ENCODE measurements at places on chromosomes 13 and 19.

DNA sequence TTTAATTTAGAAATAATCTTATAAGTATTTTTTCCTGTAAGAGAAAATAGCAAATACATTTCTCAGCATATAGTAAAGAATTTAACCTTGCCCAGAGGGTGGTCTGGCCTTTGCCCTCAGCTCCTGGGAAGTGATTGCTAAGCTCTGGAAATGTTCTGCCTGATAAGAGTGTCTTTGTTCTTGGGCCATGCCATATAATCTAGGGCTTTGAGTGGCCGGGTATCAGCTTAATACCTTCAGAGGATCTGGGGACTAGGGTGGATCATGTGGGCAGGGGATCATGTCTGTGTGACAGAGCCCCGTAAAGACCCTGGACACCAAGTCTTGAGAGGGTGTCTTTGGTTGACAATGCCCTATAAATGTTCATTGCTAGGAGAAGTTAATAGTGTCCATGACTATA lies 1032.4 kb upstream of the MIR17HG start:
- DNase-seq, result no peak
- H3K27ac ChIP-seq, result no peak overlapping the region
- no peaks in the 10 kb centered on the region for H3K36me3 ChIP-seq
- no peak overlapping the region for H3K4me3 ChIP-seq
- H3K27me3 ChIP-seq, result no peaks in the 10 kb centered on the region

GRCh38 chr19:41697198-41697855 lies 9.3 kb upstream of the CEACAM7 start:
- peaks cover 2% of the 10 kb centered on the region for H3K36me3 ChIP-seq
- H3K27ac ChIP-seq, result no peak overlapping the region
- DNase-seq, result no peak
- H3K4me1 ChIP-seq, result no peaks in the 10 kb centered on the region
- peaks cover 96% of the 10 kb centered on the region for H3K27me3 ChIP-seq
- H3K4me3 ChIP-seq, result no peak overlapping the region

GRCh38 chr19:54345938-54346386 lies 7.0 kb upstream of the LILRA4 start:
- no peak for DNase-seq
- peaks cover 52% of the 10 kb centered on the region for H3K27me3 ChIP-seq

DNA sequence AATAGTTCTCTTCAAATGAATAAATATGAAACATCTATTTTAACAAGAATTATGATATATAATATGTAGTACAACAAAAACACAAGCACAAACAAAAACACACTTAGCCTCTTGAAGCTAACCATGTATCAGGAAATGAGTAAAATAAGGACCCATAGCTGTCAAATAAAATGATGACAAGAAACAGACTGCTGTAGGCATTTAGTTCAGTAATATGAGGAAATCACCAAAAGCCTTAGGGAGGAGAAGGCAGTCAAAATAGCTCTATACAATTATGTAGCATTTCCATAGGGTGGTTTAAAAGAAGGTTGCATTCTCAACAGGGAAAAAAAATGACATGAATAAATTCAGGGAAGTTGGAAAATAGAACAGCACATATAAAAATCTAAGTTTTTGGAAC lies 163.4 kb downstream of the PCDH20 start:
- no peak overlapping the region for H3K4me3 ChIP-seq
- H3K36me3 ChIP-seq, result no peaks in the 10 kb centered on the region
- DNase-seq, result no peak
- no peaks in the 10 kb centered on the region for H3K27me3 ChIP-seq

- DNase-seq, result no peak
- peaks cover 29% of the 10 kb centered on the region for H3K4me1 ChIP-seq
- H3K4me3 ChIP-seq, result no peak overlapping the region
- peaks cover 31% of the 10 kb centered on the region for H3K36me3 ChIP-seq
- H3K27me3 ChIP-seq, result no peaks in the 10 kb centered on the region
These were observed 5.5 kb downstream of the DPP9 start for GRCh38 chr19:4717966-4718701.

DNA sequence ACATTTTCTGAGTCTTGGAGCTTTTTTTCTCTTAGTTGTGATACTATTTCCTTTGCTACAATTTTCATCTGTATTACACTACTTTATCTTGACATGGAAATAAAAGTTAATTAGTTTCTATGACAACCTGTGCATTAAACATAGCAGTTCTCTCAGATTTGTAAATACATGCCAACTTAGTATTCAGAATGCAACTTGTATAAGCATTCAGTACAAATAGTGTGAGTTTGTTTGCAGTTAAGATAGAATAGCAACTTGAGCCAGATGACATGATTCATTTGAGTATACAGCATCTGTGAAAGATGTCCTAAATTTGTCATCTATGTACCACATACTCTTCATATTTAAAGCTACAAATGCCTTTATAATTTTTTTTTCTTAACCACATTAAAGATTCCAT lies 98.1 kb downstream of the DACH1 start:
- no peak overlapping the region for H3K27ac ChIP-seq
- no peak for DNase-seq
- H3K4me3 ChIP-seq, result no peak overlapping the region
- no peaks in the 10 kb centered on the region for H3K4me1 ChIP-seq
- H3K27me3 ChIP-seq, result no peaks in the 10 kb centered on the region
- H3K36me3 ChIP-seq, result no peaks in the 10 kb centered on the region

DNA sequence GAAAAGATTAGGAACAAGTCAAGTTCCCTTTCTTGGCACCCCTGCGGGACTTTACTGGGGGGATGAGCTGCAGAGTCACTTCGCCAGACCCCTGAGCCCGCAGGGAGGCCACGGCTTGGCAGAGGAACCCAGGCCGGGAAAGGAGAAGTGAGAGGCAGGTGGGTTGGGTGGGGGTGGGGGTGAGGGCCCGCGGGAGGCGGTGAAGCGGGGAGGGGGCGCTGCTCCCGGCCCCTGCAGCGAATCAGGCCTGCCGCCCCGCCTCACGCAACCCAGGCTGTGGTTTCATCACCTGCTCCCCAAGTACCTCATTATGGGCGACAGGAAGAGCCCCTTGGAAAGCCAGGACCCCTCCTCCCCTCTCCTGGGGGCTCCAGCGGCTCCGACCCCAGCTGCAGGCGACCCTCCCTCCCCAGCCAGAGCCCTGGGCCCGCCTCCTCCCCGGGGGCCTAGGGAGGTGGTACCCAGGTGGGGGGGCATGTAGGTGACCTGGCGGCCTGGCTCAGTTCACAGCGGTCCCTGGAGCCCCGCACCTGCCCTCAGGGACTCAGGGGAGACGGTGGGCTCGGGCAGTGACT lies 9.5 kb downstream of the MEF2B start:
- H3K27me3 ChIP-seq, result no peaks in the 10 kb centered on the region
- H3K27ac ChIP-seq, result no peak overlapping the region
- no peak overlapping the region for H3K4me3 ChIP-seq

- H3K4me1 ChIP-seq, result peaks cover 53% of the 10 kb centered on the region
- no peak overlapping the region for H3K27ac ChIP-seq
- no peak for DNase-seq
- no peaks in the 10 kb centered on the region for H3K27me3 ChIP-seq
- H3K36me3 ChIP-seq, result peaks cover 6% of the 10 kb centered on the region
These were observed 87.6 kb downstream of the ARHGEF7 start for GRCh38 chr13:111202745-111203144.

- H3K4me3 ChIP-seq, result no peak overlapping the region
- no peak for DNase-seq
- peaks cover 9% of the 10 kb centered on the region for H3K36me3 ChIP-seq
- no peak overlapping the region for H3K27ac ChIP-seq
- no peaks in the 10 kb centered on the region for H3K4me1 ChIP-seq
These were observed 42.0 kb downstream of the CYSLTR2 start for GRCh38 chr13:48695776-48696175.

GRCh38 chr19:18502638-18503294 lies 19.1 kb downstream of the ELL start:
- no peaks in the 10 kb centered on the region for H3K27me3 ChIP-seq
- H3K27ac ChIP-seq, result peak overlapping the region; percentile 75
- H3K4me1 ChIP-seq, result peaks cover 90% of the 10 kb centered on the region
- peak overlapping the region; percentile 52 for H3K4me3 ChIP-seq

DNA sequence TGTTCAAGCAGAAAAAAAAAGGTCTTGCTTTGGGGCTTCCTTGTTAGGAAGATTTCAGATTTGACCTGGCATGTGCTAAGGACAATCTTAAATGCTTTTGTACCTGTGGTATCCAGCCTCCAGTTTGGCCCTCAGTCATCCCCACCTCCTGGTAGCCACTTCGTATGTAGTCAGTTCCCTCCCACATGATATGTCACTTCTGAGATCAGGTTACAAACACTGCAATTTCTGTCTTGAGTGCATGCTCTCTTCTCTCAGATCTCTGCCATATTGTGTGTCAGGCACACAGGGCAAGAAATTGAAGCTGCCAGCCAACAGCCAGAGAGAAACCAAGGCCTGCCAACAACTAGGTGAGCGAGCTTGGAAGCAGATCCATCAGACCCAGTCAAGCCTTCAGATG lies 60.3 kb upstream of the STARD13 start:
- no peak for DNase-seq
- H3K27me3 ChIP-seq, result peaks cover 30% of the 10 kb centered on the region
- no peak overlapping the region for H3K27ac ChIP-seq
- no peaks in the 10 kb centered on the region for H3K4me1 ChIP-seq
- H3K4me3 ChIP-seq, result no peak overlapping the region

- no peaks in the 10 kb centered on the region for H3K4me1 ChIP-seq
- no peaks in the 10 kb centered on the region for H3K27me3 ChIP-seq
- DNase-seq, result no peak
- no peak overlapping the region for H3K27ac ChIP-seq
These were observed 31.2 kb downstream of the DLEU7 start for GRCh38 chr13:50812242-50812641.

DNA sequence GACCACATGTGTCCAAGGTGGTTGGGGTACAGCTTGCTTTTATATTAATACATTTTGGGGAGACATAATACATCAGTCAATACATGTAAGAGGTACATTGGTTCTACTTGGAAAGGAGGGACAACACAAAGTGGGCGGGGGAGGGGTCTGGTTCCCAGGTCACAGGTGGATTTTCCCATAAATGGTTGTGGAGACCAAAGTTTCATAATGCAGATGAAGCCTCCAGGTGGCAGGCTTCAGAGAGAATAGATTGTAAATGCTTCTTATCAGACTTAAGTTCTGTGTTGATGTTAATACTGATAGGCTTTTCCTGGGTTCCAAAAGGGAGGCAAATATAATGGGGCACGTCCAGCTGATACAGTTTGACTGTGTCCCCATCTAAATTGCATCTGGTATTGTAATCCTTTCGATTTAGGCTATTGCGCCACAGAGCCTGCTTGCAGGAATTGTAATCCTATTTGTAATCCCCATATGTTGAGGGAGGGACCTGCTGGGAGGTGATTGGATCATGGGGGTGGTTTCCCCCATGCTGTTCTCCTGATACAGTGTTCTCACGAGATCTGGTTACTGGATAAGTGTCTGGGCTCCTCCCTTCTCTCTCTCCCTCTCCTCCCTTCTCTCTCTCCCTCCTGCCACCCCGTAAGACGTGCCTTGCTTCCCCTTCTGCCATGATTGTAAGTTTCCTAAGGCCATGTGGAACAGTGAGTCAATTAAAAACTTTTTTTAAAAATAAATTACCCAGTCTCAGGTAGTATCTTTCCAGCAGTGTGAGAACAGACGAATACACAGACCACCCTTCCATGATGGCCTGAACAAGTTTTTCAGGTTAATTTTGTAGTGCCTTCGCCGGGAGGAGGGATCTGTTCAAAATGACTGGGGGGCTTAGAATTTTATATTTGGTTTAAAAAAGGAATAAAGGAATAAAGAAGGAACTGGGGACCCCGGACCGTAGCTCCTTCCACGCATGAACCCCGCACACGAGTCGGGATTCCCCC lies 44.9 kb downstream of the ZNF823 start:
- H3K4me1 ChIP-seq, result peaks cover 13% of the 10 kb centered on the region
- no peak for DNase-seq
- peak overlapping the region; percentile 82 for H3K4me3 ChIP-seq
- H3K27me3 ChIP-seq, result peaks cover 57% of the 10 kb centered on the region
- H3K27ac ChIP-seq, result no peak overlapping the region

- DNase-seq, result no peak
- no peaks in the 10 kb centered on the region for H3K4me1 ChIP-seq
- H3K4me3 ChIP-seq, result no peak overlapping the region
- H3K27me3 ChIP-seq, result no peaks in the 10 kb centered on the region
These were observed 136.5 kb downstream of the RNF17 start for GRCh38 chr13:24900507-24900906.

GRCh38 chr13:43273362-43273761 lies 250.0 kb downstream of the DNAJC15 start:
- H3K27me3 ChIP-seq, result peaks cover 28% of the 10 kb centered on the region
- no peak for DNase-seq
- H3K27ac ChIP-seq, result no peak overlapping the region
- H3K4me3 ChIP-seq, result no peak overlapping the region
- H3K36me3 ChIP-seq, result no peaks in the 10 kb centered on the region

DNA sequence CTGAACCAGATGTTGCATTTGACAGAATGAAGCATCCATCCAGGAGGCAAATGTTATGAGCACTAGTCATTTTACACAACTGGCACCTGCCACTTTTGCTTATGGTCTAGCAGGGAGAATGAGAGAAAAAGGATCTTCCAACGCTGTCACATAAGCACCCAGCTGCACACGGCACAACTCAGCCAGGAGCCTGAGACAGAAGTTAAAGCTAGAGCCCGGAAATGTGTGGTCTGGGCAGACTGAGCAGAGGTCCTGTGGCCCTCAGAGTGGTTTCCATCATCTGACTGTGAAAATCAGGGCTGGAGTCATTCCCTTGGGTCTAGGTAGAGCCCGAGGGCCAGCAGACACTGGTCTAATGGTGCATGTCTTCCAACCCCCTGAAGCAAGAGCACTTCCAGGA lies 78.4 kb upstream of the XPO4 start:
- peaks cover 5% of the 10 kb centered on the region for H3K36me3 ChIP-seq
- DNase-seq, result no peak
- no peaks in the 10 kb centered on the region for H3K4me1 ChIP-seq
- H3K4me3 ChIP-seq, result no peak overlapping the region

GRCh38 chr19:46431824-46432223 lies 3.1 kb upstream of the PNMA8C start:
- peaks cover 3% of the 10 kb centered on the region for H3K36me3 ChIP-seq
- H3K4me3 ChIP-seq, result no peak overlapping the region
- H3K4me1 ChIP-seq, result peaks cover 25% of the 10 kb centered on the region
- no peak overlapping the region for H3K27ac ChIP-seq

- H3K4me3 ChIP-seq, result no peak overlapping the region
- no peaks in the 10 kb centered on the region for H3K36me3 ChIP-seq
- H3K27me3 ChIP-seq, result no peaks in the 10 kb centered on the region
- no peaks in the 10 kb centered on the region for H3K4me1 ChIP-seq
These were observed 1519.9 kb upstream of the MIR17HG start for GRCh38 chr13:89827552-89827951.

GRCh38 chr13:39699274-39699673 lies 43.8 kb downstream of the COG6 start:
- H3K27me3 ChIP-seq, result no peaks in the 10 kb centered on the region
- H3K4me3 ChIP-seq, result no peak overlapping the region
- DNase-seq, result no peak
- H3K36me3 ChIP-seq, result peaks cover 4% of the 10 kb centered on the region

DNA sequence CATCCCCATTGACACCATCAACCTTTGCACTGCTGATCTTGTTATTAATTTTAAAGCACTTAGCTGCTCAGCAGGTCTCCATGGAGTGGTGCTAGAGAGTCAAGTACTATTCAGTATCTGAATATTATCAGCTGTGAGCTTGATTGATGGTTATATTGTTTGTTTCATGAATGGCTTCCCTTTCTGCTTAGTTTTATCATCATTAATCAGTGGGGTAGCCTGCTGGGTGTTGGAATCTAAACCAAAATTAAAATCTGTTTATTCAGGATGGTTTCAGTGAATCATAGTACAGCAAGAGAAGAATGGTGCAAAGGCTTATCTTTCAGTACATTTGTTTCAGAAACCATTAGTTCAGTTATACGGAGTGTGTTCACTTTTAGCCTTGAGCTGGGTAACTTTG lies 42.5 kb upstream of the SCEL start:
- H3K27me3 ChIP-seq, result peaks cover 14% of the 10 kb centered on the region
- no peak overlapping the region for H3K27ac ChIP-seq
- H3K36me3 ChIP-seq, result no peaks in the 10 kb centered on the region
- no peak overlapping the region for H3K4me3 ChIP-seq
- DNase-seq, result no peak
